ENCODE measurements at places on chromosomes 16 and 17.

GRCh38 chr16:15489016-15489415 lies 54.6 kb downstream of the BMERB1 start:
- DNase-seq: no peak

- peak; percentile 29 for DNase-seq
Observed at GRCh38 chr17:59406808-59407381, 75.4 kb downstream of the YPEL2 start.

- no peak for DNase-seq
Observed at GRCh38 chr16:69712277-69712676, 14.1 kb downstream of the NQO1 start.

DNA sequence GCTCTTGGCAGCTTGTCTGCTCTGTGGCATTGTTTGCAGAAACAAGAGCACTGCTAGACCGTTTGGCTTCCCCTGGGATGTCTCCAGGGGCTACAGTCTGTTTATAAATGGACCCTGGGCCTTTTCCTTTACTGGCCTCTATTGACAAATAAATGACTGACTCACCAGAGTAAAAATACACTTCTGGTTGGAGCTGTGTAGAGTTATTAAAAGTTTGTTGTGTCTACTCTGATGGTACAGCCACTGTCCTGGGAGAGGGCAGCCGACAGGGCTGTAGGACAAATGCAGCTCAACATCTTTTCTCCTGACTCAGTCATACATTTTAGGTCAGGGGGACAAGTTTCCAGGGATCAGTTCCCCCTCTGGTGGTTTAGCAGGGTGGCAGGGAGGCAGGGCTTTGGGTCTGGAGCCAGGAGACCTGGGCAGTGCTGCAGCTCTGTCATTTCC lies 30.0 kb downstream of the FOXL1 start:
- DNase-seq: no peak

- DNase-seq: no peak
Observed at GRCh38 chr17:73610331-73610911, 33.8 kb downstream of the SDK2 start.

GRCh38 chr16:85370881-85371651 lies 242.1 kb upstream of the GSE1 start:
- DNase-seq: no peak

GRCh38 chr17:9279893-9280292 lies 258.6 kb downstream of the NTN1 start:
- no peak for DNase-seq

- peak; percentile 53 for DNase-seq
Observed at GRCh38 chr16:24504472-24505345, 34.7 kb upstream of the RBBP6 start.

DNA sequence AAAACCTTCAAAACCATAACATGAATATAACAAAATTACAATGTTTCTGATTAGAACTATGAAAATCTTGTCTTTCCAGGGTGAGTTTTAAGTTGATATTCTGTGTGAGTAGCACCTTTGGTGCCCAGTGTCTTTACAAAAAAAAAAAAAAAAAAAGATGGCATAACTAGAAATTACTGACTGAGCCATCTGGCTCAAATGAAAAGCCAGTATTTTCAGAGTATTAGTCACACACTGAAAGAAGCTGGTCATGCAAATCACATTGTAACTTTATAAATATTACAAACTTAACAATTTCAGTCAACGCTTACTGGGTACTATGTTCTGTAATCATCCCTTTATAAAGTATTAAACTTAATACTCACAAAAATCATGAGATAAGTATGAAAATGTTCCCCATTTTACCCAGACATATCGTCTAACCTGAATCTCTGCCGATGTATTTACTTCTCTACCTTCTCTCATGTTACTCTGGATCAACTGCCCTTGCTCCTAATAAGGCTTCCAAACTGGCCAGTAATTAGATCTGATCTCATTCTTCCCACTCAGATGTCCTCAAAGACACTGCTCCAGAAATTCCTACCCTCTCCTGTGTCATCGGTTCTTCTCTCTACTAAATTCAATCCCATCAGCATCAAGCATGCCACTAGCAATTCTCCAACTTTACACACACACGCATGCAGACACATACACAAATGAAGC lies 25.4 kb downstream of the UBE2G1 start:
- no peak for DNase-seq

GRCh38 chr17:6046931-6047330 lies 23.2 kb upstream of the WSCD1 start:
- no peak for DNase-seq

DNA sequence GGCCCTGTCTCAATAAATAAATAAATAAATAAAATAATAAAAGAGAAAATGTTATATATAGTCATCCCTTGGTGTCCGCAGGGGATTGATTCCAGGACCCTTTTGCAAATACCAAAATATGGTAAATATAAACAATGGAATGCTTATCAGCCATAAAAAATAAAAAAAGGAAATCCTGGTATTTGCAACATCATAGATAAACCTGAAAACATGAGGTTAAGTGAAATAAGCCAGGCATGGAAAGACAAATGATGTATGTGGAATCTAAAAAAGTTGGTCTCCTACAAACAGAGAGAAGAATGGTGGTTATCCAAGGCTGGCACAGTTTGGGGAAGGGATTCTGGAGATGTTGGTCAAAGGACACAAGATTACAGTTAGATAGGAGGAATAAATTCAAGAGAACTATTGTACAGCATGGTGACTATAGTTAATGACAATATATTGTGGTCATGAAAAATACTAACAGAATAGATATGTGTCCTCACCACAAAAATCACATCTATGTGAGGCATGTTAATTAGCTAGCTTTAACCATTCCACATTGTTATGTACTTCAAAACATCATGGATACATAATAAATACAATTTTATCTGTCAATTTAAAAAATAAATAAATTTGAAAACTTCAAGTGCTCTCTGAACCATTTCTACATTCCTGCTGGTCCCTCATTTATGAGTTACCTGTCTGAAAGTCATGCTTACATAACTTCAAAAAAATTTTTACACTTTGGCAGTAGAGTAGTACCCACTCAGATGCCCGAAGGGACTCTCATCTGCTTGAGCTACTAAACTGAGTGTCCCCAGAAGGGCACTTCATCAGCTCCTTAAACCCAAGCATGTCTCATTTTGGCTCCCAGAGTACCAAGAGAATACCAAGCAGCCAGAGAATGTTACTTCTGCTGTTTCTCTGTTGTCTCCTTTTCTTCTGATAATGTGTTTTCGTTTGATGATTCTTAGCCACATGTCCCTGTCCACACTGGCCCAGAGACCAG lies 26.6 kb downstream of the N4BP1 start:
- no peak for DNase-seq

- DNase-seq: no peak
Observed at GRCh38 chr16:22694887-22695382, 119.0 kb upstream of the HS3ST2 start.

GRCh38 chr16:4966736-4967453 lies 8.8 kb downstream of the SEC14L5 start:
- no peak for DNase-seq

- DNase-seq: no peak
Observed at GRCh38 chr17:7325031-7325528, 4.1 kb downstream of the NEURL4 start.

- DNase-seq: no peak
Observed at GRCh38 chr17:50317121-50317520, 28.8 kb upstream of the XYLT2 start.

DNA sequence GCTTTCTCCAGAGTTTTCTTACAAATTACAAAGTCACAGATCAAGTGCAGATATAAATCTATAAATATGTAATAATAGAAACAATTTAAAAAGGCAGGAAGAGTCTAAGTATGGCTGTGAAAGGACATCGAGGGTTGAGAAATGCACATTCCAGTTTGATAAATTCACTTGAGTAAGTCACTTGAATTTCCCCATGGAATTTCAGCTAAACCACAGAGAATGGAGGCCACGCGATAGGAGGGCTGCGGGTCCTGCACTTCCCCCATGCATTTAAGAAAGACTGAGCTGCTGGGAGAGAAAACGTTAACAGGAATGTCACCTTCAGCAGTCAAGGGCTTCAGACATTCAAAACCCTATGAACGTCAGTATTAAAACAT lies 6.1 kb upstream of the MXRA7 start:
- DNase-seq: no peak

- no peak for DNase-seq
Observed at GRCh38 chr16:561957-562938, 2.1 kb downstream of the PRR35 start.

GRCh38 chr16:1426734-1427471 lies 4.0 kb upstream of the PERCC1 start:
- DNase-seq: peak; percentile 78

- no peak for DNase-seq
Observed at GRCh38 chr17:6753006-6753445, 2.8 kb upstream of the XAF1 start.

DNA sequence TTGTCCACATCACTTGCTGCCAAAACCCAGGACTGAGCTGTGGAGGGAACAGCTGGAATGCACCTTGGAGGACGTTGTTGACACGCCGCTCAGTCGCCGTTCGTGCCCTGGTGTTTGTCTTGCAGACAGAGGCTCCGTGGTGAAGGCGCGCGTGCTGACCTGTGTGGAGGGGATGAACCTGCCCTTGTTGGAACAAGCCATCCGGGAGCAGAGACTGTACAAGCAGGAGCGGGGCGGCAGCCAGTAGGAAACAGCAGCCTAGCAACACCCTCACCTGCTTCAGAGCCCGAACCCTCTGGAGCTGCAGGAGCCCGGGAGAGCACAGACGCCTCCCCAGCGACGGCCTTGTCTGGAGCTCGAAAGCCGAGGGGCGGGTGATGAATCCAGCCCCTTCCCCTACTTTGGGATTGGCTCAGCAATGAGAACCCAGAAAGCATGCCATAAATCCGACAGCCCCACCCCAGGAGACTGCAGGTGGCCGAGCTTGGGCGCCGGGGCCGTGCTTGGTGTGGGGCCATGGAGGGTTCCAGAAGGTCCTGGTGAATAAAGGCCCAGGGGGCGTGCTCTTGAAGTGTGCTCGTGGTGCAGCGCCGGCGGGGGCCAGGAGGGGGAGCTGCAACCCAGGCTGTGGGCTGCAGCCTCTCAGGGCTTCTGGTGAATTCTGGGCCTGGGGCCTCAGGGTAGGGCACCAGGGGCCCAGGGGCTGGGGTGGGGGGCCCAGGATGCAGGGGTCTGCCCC lies 470 bp upstream of the CDK3 start:
- no peak for DNase-seq

- no peak for DNase-seq
Observed at GRCh38 chr17:42817866-42818265, 6.2 kb downstream of the BECN1 start.

DNA sequence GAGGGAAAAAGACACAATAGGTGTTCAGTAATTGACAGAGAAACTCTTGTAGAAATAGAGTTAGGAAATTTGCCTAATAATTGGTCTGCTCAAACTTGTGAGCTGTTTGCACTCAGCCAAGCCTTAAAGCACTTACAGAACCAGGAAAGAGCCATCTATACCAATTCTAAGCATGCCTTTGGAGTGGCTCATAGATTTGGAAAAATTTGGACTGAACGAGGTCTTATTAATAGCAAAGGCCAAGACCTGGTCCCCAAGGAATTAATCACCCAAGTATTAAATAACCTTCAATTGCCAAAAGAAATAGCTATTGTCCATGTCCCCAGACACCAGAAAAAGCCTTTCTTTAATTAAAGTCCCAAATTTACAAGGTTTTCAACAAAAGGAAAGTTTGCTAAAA lies 90.3 kb downstream of the EMP2 start:
- no peak for DNase-seq

DNA sequence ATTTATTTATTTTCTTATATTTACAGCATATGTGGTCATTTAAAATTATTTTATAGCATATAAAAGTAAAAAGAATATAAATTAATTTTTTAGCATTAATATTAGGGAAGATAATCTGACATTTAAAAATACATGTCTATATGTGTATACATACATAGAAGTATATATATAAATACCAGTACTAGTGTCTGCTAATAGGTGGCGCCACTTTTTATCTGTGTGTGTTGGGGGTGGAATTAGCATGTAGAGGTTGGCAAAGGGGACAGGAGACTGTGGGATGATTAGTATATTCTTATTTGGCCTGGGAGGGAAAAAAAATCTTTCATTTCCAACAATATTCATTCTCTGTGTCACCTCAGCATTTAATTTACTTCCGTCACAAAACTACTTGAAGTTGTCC lies 359.1 kb downstream of the WWOX start:
- no peak for DNase-seq

- DNase-seq: no peak
Observed at GRCh38 chr17:73168667-73169066, 3.9 kb downstream of the SSTR2 start.

GRCh38 chr16:5895137-5895536 lies 797.5 kb upstream of the EEF2KMT start:
- no peak for DNase-seq

- no peak for DNase-seq
Observed at GRCh38 chr17:6097005-6097279, 26.8 kb downstream of the WSCD1 start.

DNA sequence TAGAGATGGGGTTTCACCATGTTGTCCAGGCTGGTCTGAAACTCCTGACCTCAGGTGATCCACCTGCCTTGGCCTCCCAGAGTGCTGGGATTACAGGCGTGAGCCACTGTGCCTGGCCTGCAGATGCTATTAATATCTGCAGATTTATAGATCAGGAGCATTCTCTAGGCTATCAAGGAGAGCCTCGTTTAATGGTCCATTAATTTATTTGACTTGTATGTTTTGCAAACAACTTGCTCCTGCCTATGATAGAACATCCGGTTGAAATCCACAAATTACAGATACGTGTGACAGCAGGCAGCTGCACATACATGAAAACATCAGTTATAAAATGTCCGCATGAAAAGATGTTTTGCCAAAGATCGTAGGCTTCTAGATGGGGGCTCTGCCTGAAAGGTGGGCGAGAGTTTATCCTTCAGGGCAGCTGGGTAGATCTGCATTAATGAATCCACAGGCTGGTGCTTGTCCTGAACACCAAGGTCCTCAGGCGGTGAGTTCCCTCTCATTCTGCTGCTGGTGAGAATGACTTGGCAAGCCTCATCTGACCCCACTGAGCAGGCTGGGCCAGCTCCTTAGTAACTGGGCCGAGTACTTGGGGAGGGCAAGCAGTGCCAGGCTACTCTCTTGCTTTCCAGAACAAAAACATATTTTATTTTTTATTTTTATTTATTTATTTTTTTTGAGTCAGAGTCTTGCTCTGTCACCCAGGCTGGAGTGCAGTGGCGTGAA lies 37.1 kb upstream of the MGAT5B start:
- no peak for DNase-seq

GRCh38 chr16:28548306-28548802 lies 5.4 kb upstream of the SGF29 start:
- DNase-seq: no peak

- DNase-seq: no peak
Observed at GRCh38 chr16:72997141-72997542, 50.8 kb downstream of the ZFHX3 start.

- no peak for DNase-seq
Observed at GRCh38 chr16:56649820-56650219, 1.9 kb upstream of the MT1B start.

DNA sequence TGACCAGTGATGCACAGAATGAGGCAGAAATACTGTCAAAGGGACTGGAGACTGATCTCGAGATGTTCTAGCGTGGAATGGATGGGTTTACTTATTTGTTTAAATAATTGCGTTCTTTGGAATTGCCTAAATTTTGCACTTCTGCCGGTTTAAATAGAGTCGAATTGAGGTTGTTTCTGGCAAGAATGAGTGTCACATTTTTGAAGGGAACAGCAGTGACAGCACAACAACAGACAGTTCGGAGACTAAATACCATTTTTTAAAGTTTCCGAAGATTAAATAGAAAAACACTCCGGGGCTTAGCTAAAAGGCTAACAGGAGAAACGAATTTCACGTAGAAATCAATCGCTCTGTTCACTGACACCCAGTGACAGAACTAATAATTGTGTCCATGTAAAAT lies 969.2 kb upstream of the RBFOX1 start:
- DNase-seq: no peak

GRCh38 chr16:77467821-77468335 lies 33.0 kb upstream of the ADAMTS18 start:
- no peak for DNase-seq

Data from NCI-H2107 (cell line).